ENCODE measurements at places on chromosomes 4 and X.
A peak's percentile ranks its signal among the peaks of the same experiment; 100 is the strongest.

DNA sequence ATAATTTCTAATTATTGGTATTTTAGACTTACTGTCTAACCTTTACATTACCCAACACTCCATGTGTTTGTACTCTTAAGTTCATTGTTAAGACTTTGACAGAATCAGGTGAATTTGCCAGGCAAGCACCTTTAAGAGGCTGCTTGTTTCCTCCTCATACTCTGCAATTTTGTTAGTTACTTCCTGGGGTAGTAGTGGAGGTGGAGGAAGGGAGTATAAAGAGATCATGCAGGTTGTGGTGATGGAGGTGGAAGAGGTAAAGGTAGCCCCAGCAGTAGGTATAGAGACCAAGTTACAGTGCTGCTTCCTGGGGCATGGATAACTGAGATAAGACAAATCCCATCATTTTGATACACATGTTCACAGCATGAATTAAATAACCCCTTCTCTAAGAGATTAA lies 6.7 kb downstream of the WDR44 start:
- H3K27me3 ChIP-seq, result no peaks in the 10 kb centered on the region
- no peak for DNase-seq
- no peaks in the 10 kb centered on the region for H3K36me3 ChIP-seq

DNA sequence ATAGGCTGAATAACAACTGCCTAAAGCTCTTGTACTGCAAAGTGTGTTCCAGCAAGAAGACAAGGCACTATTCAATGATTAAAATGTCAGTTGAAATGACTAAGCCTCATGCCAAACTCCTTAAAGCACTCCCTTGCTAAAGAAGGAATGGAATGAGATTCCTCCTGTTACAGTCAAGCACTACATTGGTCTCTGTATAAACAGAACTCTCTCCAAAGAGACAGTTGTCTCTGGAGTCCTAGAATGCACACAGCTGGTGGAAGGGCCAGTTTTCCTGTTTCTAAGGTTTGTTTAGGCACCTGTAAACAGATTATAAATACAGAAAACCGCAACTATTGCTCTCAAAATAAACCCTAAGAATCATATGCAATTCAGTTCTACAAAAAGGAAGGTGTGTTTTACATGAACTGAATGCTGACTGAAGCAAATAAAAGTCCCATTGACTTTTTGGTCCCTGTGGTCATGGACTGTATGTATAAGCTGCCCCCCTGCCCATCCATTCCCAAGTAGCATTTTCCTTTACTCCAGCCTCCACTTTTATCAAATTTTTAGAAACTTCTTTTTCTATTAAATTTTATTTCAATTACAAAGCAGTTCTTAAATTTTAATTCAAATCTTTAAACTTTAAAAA lies 47.0 kb downstream of the FAT1 start:
- no peaks in the 10 kb centered on the region for H3K4me1 ChIP-seq
- no peak overlapping the region for H3K4me3 ChIP-seq
- H3K27me3 ChIP-seq, result no peaks in the 10 kb centered on the region
- DNase-seq, result no peak
- H3K36me3 ChIP-seq, result no peaks in the 10 kb centered on the region

DNA sequence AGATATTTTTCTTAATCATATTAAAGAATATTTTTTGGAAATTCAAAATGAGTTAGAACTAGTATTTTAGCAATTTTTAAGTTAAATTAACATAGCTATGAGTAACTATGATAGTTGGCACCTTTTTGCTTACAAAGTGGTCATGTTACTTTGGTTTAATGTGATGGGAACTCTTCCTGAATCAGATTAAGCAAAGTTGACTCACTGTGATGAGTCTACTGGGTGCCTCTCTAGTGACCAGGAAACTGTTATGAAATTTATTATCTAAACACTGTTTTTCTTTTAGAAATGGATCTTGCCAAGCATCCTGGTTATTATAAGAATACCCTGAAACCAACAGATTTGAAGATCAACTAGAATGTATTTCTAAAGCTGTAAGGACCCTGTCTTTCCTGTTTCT lies 985.8 kb downstream of the TRAM1L1 start:
- no peak for DNase-seq
- no peaks in the 10 kb centered on the region for H3K4me1 ChIP-seq
- no peaks in the 10 kb centered on the region for H3K27me3 ChIP-seq
- no peak overlapping the region for H3K4me3 ChIP-seq
- no peaks in the 10 kb centered on the region for H3K36me3 ChIP-seq

DNA sequence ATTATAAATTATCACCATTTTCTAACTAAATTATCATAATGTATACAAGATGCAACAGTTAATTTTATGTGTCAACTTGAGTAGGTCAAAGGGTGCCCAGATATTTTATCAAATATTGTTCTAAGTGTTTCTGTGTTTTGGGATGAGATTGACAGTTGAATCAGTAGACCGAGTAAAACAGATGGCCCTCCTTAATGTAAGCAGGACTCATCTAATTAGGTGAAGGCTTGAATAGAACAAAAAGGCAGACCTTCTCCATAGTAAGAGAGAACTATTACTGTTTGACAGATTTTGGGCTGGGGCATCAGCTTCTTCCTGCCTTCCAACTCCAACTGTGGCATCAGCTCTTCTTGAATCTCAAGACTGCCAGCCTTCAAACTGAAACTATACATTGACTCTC lies 185.8 kb downstream of the TRAM1L1 start:
- no peak overlapping the region for H3K4me3 ChIP-seq
- H3K27me3 ChIP-seq, result no peaks in the 10 kb centered on the region
- no peak overlapping the region for H3K27ac ChIP-seq
- H3K36me3 ChIP-seq, result no peaks in the 10 kb centered on the region
- no peak for DNase-seq

GRCh38 chr4:2742823-2743517 lies 13.2 kb downstream of the TNIP2 start:
- no peak overlapping the region for H3K4me3 ChIP-seq
- H3K27ac ChIP-seq, result peak overlapping the region; percentile 99
- no peak for DNase-seq
- peaks cover 3% of the 10 kb centered on the region for H3K36me3 ChIP-seq
- no peaks in the 10 kb centered on the region for H3K27me3 ChIP-seq

DNA sequence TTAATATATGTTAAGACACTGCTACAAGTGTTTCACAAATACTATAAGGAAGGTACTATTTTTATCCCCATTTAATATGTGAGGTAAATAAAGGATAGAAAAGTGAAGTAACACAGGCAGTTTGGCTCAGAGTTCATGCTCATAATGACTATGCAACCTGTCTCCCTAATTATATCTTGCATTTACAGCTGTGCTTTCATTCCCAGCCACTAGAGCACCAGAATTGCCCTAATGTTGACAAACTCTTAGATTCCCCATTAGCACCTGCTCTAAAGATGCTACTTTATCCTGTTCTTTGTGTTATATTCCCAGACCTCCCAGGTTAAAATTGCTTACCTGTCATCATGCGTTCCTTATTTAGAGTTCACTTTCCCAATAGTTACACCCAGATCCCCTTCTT lies 833.6 kb downstream of the CCSER1 start:
- no peak overlapping the region for H3K27ac ChIP-seq
- no peaks in the 10 kb centered on the region for H3K36me3 ChIP-seq
- DNase-seq, result no peak
- H3K27me3 ChIP-seq, result no peaks in the 10 kb centered on the region

DNA sequence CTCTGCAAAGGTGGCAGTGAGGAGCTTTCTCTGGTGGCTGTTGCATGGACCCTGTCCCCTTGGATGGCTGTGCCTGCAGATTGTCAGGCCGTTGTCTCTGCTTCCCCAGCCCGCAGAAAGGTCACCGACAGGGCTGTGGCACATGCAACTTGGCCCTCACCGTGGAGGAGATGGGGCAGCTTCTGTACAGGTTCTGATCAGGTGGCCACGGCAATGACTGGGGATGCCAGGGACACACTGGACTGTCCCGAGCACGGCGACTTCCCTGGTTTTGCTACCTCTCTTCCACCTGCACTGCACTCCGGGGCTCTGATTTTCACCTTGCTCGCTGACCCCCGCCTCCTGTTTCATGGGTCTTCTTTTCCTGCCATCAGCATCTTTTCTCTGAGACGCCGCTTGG lies 43.5 kb downstream of the DCTD start:
- no peak overlapping the region for H3K4me3 ChIP-seq
- no peak for DNase-seq
- H3K27ac ChIP-seq, result peak overlapping the region; percentile 41
- H3K27me3 ChIP-seq, result no peaks in the 10 kb centered on the region
- H3K36me3 ChIP-seq, result peaks cover 14% of the 10 kb centered on the region
- H3K4me1 ChIP-seq, result peaks cover 5% of the 10 kb centered on the region

- no peak overlapping the region for H3K4me3 ChIP-seq
- DNase-seq, result no peak
- no peaks in the 10 kb centered on the region for H3K36me3 ChIP-seq
- peaks cover 8% of the 10 kb centered on the region for H3K27me3 ChIP-seq
- peaks cover 5% of the 10 kb centered on the region for H3K4me1 ChIP-seq
These were observed 30.4 kb downstream of the ADH7 start for GRCh38 chr4:99404595-99405287.

DNA sequence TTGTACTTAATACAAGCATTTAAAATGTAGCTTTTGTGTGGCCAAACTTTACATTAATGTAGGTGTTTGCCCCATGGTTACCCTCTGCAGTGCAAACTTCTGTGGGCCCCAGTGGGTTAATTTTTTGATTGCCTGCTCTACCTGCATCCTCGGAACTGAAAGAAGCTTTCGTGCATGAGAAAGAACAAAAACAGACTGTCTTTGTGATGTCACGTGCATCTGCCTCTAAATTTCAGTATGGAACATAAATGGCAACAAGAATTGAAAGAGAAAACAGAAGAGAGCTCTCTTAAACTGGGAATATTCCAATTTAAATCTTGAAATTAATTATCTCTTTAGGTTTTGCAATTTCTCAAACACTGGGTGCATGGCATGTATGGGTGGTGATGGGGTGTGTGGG lies 182.4 kb upstream of the LCORL start:
- H3K36me3 ChIP-seq, result no peaks in the 10 kb centered on the region
- no peaks in the 10 kb centered on the region for H3K4me1 ChIP-seq
- H3K4me3 ChIP-seq, result no peak overlapping the region
- no peak for DNase-seq
- no peak overlapping the region for H3K27ac ChIP-seq

GRCh38 chr4:38804654-38805295 lies at the start of gene TLR1:
TSS of gene TLR1 (minus strand) at chr4:38804791. CDS start at chr4:38798831, 5,960 bp downstream.
- peaks cover 22% of the 10 kb centered on the region for H3K4me1 ChIP-seq
- no peaks in the 10 kb centered on the region for H3K27me3 ChIP-seq
- peaks cover 8% of the 10 kb centered on the region for H3K36me3 ChIP-seq
- H3K4me3 ChIP-seq, result peak within 1 kb of the TSS; percentile 93
- no peak for DNase-seq

- no peak for DNase-seq
- no peaks in the 10 kb centered on the region for H3K36me3 ChIP-seq
- no peak overlapping the region for H3K27ac ChIP-seq
- no peaks in the 10 kb centered on the region for H3K4me1 ChIP-seq
- peaks cover 19% of the 10 kb centered on the region for H3K27me3 ChIP-seq
- no peak overlapping the region for H3K4me3 ChIP-seq
These were observed 35.7 kb downstream of the APBB2 start for GRCh38 chr4:41178372-41179370.

GRCh38 chr4:182931691-182932345 lies 14.6 kb upstream of the DCTD start:
- H3K27me3 ChIP-seq, result peaks cover 17% of the 10 kb centered on the region
- H3K36me3 ChIP-seq, result peaks cover 6% of the 10 kb centered on the region
- no peak overlapping the region for H3K4me3 ChIP-seq
- H3K4me1 ChIP-seq, result peaks cover 5% of the 10 kb centered on the region
- H3K27ac ChIP-seq, result no peak overlapping the region

DNA sequence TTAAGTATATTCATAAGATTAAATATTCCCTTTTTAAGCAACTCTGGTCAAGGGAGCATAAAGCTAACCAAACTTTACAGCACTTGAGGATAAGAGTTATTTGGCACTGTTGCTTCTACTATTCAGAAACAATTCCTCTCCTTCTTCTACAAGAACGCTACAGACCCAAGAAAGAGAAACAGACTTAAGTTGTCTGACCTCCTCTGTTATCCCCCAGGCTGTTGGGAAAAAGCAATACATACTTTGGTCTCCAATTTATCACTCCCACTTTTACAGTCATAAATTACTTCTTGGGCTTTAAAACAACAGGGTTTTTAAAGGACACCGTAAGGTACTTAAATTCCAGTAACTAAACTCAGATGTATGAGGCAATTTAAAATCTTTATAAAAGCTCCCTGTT lies 147.4 kb downstream of the COL25A1 start:
- peaks cover 26% of the 10 kb centered on the region for H3K27me3 ChIP-seq
- no peak for DNase-seq
- no peak overlapping the region for H3K27ac ChIP-seq

GRCh38 chr4:174275101-174275500 lies 8.4 kb downstream of the FBXO8 start:
- H3K27me3 ChIP-seq, result no peaks in the 10 kb centered on the region
- DNase-seq, result no peak
- H3K36me3 ChIP-seq, result no peaks in the 10 kb centered on the region
- H3K4me1 ChIP-seq, result peaks cover 30% of the 10 kb centered on the region

DNA sequence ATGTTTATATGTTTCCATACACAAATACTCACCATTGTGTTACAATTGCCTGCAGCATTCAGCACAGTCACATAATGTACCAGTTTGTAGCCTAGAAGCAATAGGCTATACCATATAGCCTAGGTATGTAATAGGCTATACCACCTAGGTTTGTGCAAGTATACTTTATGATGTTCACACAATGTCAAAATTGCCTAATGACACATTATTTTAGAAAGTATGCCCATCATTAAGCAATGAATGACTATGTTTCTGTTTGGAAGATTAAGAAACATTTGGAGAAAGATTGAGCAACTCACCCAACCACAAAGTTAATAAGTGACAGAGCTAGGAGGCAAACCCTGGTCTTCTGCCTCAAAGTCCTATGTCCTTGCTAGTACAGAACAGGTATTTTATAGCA lies 96.8 kb upstream of the GRIA3 start:
- no peaks in the 10 kb centered on the region for H3K36me3 ChIP-seq
- H3K27me3 ChIP-seq, result no peaks in the 10 kb centered on the region
- no peaks in the 10 kb centered on the region for H3K4me1 ChIP-seq
- DNase-seq, result no peak
- no peak overlapping the region for H3K4me3 ChIP-seq
- H3K27ac ChIP-seq, result no peak overlapping the region

DNA sequence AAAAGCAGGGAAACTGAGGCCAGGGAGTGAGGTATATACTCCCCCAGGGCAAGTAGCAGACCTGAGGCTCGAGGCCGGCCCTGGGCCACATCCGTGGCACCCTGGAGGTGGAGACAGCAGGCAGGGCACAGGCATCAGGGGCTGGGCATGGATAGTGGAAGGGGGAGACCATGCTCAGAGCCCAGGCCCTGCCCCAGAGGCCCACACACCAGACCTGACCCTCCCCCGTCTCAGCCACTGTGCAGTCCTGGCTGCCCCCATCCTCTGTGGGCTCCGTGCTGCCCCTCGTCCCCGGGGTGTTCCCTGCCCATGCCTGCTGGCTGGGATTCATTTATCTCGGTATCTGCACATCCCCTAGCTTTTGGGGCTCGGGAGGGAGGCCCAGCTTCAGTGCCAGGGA lies 103.1 kb upstream of the NKX1-1 start:
- no peak for DNase-seq
- peaks cover 2% of the 10 kb centered on the region for H3K36me3 ChIP-seq
- no peak overlapping the region for H3K27ac ChIP-seq
- H3K4me1 ChIP-seq, result peaks cover 3% of the 10 kb centered on the region
- no peak overlapping the region for H3K4me3 ChIP-seq
